ENCODE measurements at places on chromosomes 2 and 18.

DNA sequence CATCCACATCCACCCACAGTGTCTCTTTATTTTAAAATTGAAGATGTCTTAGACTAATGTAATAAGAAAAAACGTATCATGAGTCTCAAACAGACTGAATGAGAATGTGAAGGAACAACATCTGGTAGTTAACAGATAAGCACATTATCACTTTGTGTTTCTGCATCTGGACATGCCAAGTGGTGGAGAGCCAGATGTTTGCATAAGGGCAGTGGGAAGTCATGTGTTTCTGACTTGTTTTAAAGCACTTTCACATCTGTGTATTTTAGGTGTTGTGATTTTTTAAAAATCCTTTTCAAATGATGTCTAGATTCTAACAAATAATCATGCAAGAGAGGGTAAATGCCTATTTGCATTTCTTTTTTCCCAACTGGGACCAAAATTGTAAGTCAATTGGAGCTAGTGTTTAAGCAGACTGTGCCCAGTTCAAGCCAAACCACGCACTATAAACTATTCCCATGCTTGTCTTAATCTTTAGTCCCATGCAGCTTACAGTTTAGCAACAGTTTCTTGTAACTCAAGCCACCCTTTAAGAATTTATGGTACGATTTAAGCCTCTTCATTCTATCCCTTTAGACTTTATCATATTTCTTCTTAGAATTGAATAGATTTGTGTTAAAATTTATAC is 272.7 kb upstream of the DOK6 start:
- DNase-seq, result no peak

- DNase-seq, result no peak
Measured at GRCh38 chr2:129935118-129935517, 44.3 kb upstream of the RAB6C start.

- no peak for DNase-seq
Measured at GRCh38 chr18:59633961-59634485, 63.2 kb downstream of the CCBE1 start.

GRCh38 chr2:201275069-201275468 is 14.7 kb downstream of the CASP8 start:
- DNase-seq, result no peak

GRCh38 chr2:134933732-134934131 is 15.1 kb downstream of the CCNT2 start:
- DNase-seq, result no peak

GRCh38 chr2:10309286-10309685 is 6.6 kb downstream of the HPCAL1 start:
- DNase-seq, result no peak

GRCh38 chr2:105990624-105991023 is 203.5 kb downstream of the UXS1 start:
- DNase-seq, result no peak

DNA sequence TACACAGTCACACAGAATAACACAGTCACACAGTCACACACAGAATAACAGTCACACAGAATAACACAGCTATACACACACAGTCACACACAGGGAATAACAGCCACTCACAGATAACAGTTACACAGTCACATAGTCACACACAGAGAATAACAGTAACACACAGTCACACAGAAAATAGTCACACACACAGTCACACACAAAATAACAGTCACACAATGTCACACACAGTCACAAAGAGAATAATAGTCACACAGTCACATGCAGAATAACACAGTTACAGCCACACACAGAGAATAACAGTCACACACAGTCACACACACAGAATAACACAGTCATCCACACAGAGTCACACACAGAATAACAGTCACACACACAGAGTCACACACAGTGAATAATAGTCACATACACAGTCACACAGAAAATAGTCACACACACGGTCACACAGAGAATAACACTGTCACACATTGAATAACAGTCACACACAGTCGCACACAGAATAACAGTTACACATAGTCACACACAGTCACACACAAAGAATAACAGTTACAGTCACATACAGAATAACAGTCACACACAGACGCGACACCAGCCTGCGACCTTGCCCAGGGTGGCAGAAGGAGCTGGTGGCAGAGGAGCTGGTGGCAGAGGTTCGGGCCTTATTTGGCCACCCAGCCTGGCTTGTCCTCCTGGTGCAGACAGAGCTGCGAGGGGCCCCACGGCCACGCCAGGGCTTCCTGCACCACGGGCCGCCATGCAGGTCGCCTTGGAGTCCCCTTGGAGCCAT is 51.3 kb downstream of the RAMP1 start:
- no peak for DNase-seq

DNA sequence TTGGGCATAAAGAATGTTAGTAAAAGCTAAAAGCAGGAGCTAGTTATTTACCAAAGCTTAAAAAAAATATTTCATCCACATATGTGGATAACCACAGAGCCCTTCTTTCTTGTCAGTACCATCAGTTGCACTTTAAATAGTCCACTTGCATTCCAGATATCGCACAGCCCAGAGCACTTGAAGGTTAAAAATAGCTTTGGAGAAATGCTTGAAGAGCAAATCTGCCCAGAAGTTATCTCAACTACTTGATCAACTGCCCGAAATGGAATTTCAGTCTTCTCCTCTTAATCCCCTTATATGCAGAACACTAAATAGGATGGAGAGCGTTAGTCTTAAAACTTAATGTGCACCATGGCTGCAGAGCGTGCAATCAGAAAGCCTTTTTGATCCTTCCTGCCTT is 148.3 kb downstream of the PLEKHA3 start:
- no peak for DNase-seq

- DNase-seq, result no peak
Measured at GRCh38 chr2:71742953-71743601, 289.7 kb downstream of the DYSF start.

- DNase-seq, result no peak
Measured at GRCh38 chr2:191351298-191351697, 106.1 kb downstream of the MYO1B start.

GRCh38 chr2:95005726-95006125 is 19.8 kb upstream of the MAL start:
- no peak for DNase-seq

DNA sequence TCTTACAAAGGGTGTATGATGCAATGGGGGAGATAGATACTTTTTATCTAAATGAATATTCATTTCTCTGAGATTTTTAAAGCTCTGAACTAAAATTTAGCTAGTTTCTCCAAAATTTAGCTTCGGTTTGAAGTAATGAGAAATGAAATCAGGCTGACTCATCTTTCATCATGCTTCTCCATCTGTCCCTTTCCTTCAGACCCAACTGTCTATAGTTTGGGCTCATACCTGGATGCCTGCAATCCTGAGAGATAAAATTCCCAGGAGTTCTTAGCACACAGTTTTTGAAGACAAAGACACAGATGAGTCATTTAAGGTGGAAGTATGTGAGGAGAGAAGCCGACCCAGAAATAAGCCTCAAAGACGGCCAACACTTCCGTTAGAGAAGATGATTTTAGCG is 336.4 kb upstream of the CDH20 start:
- DNase-seq, result no peak

- no peak for DNase-seq
Measured at GRCh38 chr2:101704046-101704466, 6.5 kb downstream of the MAP4K4 start.

DNA sequence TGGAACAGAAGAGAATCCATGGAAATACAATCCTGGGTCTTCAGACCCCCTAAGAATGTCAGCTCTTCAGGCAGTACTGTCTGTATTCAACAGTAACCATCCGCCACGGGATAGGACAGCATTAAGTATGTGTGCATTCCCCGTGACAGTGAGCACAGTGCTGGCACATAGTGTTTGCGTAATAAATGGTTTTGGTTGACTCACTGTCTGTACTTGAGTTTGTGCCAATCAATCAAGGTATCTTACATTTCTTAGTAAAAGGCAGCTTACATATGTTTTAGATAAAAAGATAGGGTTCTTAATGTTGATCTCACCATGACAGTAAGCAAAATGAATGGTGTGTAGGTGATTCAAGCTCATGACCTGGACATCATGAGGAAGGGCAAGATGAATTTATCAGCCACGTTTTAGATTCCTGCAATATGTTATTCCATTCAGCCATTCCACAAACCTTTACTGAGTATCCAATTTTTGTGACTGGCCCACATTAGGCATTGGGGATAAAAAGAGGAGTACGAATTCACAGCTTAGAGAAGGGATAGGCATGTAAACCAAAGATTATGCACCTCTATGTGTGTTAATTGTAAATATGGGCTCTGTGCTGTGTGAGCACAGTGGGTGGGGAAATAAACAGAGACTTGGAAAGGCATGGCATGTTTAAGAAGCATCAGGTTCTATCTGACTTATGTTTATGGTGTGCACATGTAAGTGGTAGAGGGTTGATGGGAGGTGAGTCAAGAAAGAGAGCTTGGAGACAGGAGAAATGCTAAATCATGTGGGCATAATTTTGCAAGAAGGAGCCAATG is 258.8 kb downstream of the SLC8A1 start:
- no peak for DNase-seq

DNA sequence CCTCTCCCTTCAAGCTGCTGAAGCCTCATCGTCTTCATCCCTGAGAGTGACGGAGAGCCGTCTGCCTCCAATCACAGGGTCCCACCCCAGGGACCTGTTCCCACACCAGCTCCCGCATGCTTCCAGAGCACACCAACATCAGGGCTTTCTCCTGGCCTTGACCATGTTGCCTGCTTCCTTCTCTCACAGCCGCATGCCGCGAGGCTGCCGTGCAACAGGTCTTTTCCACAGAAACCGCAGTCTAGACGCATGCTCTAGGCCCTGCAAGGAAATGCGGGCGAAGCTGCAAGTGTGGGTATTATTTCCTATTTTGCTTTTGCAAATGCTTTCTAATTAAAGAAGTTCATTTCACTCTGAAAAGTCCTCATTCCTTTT is 277.8 kb downstream of the EIPR1 start:
- DNase-seq, result no peak

GRCh38 chr2:147490401-147491261 is 354.2 kb upstream of the ACVR2A start:
- no peak for DNase-seq

GRCh38 chr18:1149709-1150108 is 245.0 kb downstream of the ADCYAP1 start:
- no peak for DNase-seq

- no peak for DNase-seq
Measured at GRCh38 chr2:75098856-75099255, 100.5 kb downstream of the TACR1 start.

- no peak for DNase-seq
Measured at GRCh38 chr2:199596549-199596948, 138.8 kb upstream of the SATB2 start.

GRCh38 chr18:74184875-74185274 is 36.6 kb downstream of the TIMM21 start:
- DNase-seq, result no peak

DNA sequence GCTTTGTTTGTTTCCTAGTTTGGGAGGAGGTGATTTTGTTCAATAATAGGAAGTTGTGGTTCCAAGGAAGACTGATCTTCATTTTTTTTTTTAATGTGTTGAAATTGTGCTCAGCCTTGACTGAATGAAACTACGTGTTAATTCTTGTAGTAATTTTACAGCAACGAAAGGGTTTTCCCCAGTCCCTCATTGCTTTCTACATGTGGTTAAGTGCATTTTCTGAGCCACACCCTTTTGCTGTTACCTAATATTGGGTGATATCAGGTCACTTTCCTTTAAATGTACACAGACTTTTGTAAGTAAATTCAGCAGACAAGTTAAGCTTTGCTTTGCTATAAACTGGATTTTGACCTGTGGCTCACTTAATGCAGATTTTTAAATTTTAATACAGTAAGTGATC is 73.6 kb downstream of the OTX1 start:
- no peak for DNase-seq

DNA sequence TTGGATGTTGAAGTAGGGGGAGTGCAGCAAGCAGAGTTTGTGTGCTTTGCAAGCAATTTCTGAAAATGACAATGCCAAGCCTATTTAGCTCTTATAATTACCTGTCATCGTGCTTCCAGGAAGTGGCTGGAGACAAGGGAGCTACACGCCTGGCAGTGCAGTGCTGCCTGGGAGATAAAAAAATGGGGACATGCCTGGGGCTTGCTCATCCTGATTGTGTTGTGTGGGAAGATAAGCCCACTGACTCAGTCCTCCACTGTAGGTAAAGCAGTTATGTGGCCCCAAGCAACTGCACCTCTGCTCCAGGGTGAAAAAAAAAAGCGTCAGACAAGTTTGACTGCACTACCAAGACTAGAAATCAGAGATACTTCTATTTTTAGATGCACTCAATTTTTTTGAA is 396.9 kb upstream of the NXPH2 start:
- DNase-seq, result no peak

GRCh38 chr18:30139631-30140287 is 902.8 kb downstream of the DSC3 start:
- DNase-seq, result no peak

- no peak for DNase-seq
Measured at GRCh38 chr2:121688820-121689219, 39.6 kb upstream of the CLASP1 start.

- DNase-seq, result no peak
Measured at GRCh38 chr2:201638326-201638725, 5.0 kb downstream of the TMEM237 start.

DNA sequence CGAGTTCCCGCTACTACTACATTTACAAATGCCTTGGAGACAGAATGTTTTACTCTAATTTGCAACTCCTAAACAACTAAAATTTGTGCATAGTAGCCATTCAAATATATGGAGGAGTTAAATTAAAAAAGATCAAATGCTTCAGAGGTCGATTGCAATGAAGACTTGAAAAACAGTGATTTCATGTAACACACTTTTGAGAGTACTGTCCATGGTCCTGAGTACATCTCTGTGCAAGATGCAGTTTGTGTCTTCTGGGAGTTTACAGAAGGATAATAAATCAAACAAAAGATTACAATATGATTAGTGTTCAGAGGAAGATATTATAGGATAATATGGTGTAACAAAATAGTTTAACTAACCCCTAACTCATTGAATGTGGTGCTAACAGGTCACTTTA is 894.7 kb downstream of the TMEM182 start:
- no peak for DNase-seq

DNA sequence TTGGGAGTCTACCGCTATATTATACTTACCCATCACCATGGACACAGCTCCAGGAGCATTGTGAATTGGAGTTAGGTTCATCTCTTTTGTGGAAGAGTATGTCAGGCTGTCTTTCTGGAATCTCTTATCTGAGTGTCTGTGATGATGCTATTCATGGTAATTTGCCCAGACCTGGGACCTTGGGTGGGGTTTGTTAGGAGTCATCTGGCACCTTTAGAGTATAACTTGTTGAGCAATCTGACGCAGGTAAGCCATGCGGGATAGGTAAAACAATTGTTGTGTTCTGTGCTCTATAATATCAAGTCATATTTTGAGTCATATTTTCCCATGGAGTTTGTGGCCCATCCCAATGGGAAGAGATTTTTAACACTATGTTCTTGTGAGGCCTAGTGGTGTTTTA is 49.7 kb upstream of the MAPRE2 start:
- no peak for DNase-seq

- no peak for DNase-seq
Measured at GRCh38 chr2:57105694-57106093, 921.9 kb downstream of the CCDC85A start.

GRCh38 chr18:50055488-50055887 is 139.5 kb downstream of the MYO5B start:
- no peak for DNase-seq
